ENCODE measurements at places on chromosomes 7 and 10.
A peak's percentile ranks its signal among the peaks of the same experiment; 100 is the strongest.

DNA sequence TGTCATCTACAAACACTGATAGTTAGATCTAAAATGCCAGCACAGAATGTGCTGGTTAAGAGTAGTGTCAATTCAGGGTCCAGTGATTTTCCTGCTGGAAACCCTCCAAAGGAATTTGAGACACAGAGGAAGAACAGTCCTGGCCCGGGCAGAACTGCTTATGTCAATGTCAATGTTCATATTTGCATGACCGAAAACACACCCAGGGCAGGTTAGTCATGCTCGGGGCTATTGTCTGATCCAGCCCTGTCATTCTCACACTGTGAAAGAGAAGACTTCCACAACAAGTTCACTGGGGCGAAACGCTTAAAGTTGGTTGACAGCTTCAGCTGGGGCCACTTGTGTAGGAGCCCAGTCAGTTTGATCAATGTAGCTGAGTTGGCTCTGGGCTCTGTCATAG lies 139.3 kb downstream of the C1GALT1 start:
- no peak for DNase-seq

- no peak for DNase-seq
Observed at GRCh38 chr10:80684259-80684658, 146.6 kb downstream of the SH2D4B start.

DNA sequence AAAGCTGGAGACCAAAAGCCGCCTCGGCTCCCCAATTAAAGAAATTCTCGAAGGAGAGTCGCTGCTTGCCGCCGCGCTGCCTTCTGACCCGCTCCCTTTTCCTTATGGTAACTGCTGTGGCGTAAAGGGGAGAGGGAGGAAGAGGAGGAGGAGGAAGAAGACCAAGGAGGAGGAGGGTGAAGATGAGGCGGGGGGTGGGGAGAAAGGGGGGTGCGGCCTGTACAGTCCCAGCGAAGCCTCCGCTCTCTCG lies 388 bp downstream of the CNOT4 start:
- DNase-seq, result no peak

DNA sequence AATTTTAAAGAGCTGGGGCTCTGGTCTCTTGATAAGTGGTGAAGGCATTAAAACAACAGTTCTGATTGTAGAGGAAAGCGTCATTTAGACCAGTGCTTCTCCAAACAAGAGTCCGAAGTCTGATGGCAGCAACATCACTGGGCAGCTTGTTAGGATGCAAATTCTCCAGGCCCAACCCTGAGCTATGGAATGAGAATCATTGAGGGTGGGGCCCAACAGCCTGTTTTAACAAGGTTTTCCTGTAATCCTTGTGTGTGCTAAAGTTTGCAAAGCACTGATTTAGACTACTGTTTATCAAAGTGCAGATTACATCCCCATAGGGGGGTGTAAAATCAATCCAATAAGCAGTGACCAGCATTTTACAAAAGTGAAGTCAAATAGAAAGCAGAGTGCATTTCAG lies 2.6 kb upstream of the ZNRF2 start:
- no peak for DNase-seq

DNA sequence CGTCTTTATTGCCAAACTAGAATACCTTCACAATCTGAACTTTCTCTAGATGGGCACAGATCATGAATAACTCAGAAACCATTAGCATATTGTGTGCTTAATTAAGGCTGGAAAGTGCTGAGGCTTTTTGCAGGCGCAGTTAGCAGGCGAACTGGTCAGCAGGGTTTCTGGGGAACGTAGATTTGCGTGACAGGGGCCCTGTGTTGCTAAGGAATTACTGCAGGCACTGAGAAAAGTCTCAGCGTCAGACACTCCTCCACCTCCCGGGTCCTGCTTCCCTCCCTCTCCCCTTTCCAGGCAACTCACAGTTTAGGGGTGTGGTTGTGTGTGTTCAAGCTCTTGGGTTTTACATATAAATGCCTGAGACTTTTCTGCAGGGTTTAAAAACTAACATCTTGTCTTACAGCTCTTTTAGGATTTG lies 2.2 kb downstream of the MAP3K8 start:
- no peak for DNase-seq

DNA sequence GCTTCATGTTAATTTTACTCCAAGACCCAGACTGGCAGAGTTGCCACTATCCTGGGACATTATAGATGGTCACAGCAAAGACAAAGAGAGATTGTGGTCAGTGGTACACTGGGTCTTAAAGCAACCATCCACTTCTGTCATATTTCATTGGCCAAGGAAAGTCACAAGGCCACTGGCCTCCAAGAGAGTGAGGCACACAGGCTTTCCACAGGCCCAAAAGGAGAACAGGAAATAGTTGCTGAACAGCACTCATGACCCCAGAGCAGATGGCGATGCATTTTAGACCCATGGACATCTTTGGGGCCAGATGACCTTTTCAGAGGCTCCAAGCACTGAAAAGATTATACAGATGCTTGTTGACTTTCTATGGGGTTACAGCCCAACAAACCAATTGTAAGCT lies 97.4 kb downstream of the ARID5B start:
- no peak for DNase-seq

GRCh38 chr7:30430276-30430675 lies 48.3 kb downstream of the NOD1 start:
- peak; percentile 17 for DNase-seq

DNA sequence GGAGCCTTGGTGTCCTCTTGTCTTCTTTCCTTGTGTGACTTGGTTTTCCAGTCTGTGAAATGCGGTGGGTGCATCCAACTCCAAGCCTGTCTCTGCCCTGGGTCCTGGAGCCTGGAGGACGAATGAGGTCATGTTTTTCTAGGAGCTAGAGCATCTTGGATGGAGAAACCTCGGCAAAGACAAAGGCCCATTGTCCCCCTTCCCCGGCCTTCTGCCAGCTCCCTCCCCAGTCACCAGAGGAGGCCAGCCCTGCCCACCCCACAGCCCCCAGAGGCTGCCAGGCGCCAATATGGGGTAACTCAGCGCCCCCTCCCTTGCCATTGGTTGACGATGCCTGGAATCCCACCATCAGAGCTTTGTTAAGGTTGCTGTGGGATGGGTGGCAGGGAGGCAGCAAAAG lies 40.4 kb downstream of the KCTD7 start:
- DNase-seq, result peak; percentile 65

GRCh38 chr7:92833766-92834506 lies 2.4 kb downstream of the CDK6 start:
- DNase-seq, result no peak

DNA sequence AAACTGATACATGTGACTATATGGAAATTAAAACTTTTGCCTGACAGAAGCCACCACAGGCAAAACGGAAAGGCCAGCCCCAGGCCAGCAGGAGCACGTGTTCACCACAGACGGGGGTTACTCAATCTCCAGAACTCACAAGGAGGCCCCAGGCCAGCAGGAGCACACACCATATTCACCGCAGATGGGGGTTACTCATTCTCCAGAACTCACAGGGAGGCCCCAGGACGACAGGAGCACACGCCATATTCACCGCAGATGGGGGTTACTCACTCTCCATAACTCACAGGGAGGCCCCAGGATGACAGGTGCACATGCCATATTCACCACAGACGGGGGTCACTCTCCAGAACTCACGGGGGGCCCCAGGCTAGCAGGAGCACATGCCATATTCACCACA lies 61.5 kb downstream of the NKX6-2 start:
- no peak for DNase-seq

Data from C1 segment of cervical spinal cord (tissue), 14 donors.